ENCODE measurements at places on chromosomes 12 and 14.

DNA sequence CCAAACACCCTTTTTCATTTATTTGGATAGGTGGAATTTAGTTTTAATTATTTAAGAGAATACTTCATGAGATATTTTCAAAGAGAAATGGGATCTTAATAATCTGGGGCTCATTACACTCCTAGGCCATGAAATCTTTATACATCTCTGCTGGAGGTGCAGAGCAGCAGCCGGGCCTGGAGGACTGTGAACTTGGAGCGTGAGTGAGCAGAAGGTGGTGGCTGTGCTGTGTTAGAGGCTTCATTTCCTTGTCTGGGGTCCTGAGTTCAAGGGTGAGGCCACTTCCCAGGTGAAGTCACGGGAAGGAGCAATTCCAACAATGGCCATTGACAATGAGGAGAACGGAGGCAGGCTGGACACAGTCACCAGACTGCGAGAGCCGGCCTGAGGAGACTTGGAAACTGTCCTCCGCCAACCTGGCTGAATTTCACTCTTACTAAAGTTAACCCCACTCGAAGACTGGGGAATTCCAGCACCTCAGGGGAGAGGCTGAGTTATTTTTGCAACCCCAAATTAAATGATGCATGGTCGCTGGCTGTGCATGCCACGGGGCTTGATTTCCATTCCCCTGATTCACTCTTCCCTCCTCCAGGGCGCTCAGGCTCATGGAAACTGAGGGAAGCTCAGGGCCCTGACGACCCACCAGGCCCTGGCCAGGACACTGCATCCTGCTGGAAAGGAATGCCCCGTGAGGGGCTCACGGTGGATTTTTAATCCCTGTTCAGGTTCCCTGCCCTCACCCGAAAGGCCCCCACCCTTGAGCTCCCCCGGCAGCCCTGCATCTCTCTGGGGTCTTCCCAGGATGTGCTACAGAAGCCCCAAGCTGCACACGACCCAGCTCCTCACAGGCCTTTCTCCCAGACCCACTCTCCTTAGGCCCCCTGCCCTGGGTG is 22.6 kb upstream of the TRAF3 start:
- H3K27me3 ChIP-seq: no peaks in the 10 kb centered on the region
- H3K4me1 ChIP-seq: no peaks in the 10 kb centered on the region
- H3K27ac ChIP-seq: no peak overlapping the region

GRCh38 chr14:105476097-105476830 is 1.6 kb downstream of the CRIP2 start:
- no peaks in the 10 kb centered on the region for H3K27me3 ChIP-seq
- no peak overlapping the region for H3K27ac ChIP-seq
- no peak for DNase-seq
- no peak overlapping the region for H3K4me3 ChIP-seq
- no peaks in the 10 kb centered on the region for H3K36me3 ChIP-seq

GRCh38 chr12:11947213-11947612 is 123.5 kb upstream of the BCL2L14 start:
- no peak for DNase-seq
- no peak overlapping the region for H3K4me3 ChIP-seq
- H3K27me3 ChIP-seq: no peaks in the 10 kb centered on the region
- no peaks in the 10 kb centered on the region for H3K36me3 ChIP-seq

DNA sequence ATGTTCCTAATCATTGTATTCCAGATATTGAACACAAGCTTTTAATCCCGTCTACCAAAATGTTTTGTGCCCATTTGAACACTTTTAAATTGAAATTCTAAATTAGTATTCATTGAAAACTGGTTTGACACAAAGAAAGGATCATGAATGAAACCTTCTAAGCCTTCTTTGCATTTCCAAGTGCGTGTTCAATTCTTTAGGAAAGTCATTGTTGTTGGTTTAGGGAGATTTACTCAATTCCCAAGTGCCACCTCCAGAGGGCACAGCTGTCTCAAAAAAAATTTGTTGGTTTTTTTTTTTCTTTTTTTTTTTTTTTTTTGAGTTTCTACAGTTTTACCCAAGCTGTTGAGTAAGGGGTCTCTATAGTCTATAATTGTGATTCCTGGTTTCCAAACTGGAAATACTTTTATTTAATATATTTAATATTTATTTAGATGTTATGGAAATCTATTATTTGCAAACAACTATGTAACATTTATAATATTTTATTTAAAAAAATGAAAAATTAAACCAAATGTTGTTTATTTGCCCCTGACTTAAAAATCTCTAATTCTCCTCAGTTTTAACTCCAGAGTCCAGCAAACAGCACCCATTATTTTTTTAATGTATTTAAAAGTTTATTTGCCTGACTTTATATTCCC is 79.9 kb downstream of the NEDD1 start:
- no peaks in the 10 kb centered on the region for H3K36me3 ChIP-seq
- no peak overlapping the region for H3K27ac ChIP-seq
- peaks cover 7% of the 10 kb centered on the region for H3K4me1 ChIP-seq
- DNase-seq: no peak
- H3K4me3 ChIP-seq: no peak overlapping the region

DNA sequence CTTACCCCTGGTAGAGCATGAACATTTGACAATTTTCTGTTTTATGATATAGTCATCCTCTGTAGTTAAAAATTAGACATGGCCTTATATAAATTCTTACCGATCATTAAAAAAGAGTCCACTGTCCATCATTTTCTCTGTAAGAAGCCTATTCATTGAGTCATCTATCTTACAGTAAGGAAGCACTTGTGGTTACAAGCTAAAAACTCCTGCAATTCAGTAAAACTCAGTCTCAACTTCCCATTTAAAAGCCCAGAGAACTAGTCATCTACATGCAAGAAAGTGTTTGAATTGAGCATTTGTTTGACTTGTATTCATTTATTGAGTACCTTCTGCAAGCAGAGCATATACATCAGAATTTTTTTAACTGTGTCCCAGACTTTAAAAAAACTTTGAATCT is 63.3 kb downstream of the GTF2A1 start:
- no peak overlapping the region for H3K27ac ChIP-seq
- H3K4me1 ChIP-seq: no peaks in the 10 kb centered on the region
- H3K27me3 ChIP-seq: no peaks in the 10 kb centered on the region
- no peaks in the 10 kb centered on the region for H3K36me3 ChIP-seq
- no peak overlapping the region for H3K4me3 ChIP-seq
- DNase-seq: no peak

- no peak overlapping the region for H3K4me3 ChIP-seq
- no peaks in the 10 kb centered on the region for H3K4me1 ChIP-seq
- H3K27ac ChIP-seq: no peak overlapping the region
- H3K36me3 ChIP-seq: no peaks in the 10 kb centered on the region
- H3K27me3 ChIP-seq: no peaks in the 10 kb centered on the region
Measured at GRCh38 chr12:5636907-5637306, 205.0 kb downstream of the NTF3 start.

DNA sequence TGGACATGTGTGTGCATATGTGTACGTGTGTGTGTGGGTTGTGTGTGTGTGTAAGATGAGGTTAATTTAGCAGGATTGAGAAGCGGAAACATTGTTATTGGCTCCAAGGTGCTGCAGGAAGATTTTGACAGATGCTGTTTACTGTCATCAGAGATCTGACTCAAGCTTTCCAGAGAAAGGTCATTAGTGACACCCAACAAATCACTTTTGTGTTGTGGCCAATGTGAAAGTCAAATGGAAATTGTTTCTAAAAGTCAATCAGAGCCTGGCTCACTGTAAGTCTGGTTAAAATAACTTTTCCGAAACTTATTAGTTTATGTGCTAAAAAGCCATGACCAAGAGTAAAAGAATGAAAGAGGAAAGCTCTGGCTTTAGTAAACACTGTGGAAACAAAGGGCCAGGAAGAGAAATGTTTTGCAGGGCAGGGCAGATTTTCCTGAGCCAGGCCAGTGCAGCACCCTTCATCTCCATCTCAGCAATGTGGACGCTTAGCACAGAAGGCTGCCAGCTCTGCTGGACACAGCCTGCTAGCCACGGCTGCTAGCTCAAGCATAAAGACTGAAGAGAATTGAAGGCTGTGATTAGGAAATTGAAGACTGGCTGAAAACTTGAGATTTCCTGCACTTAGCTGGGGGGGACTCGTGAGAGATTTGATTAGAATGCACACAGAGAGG is 235.8 kb downstream of the NEDD1 start:
- H3K4me1 ChIP-seq: no peaks in the 10 kb centered on the region
- no peaks in the 10 kb centered on the region for H3K36me3 ChIP-seq
- H3K27me3 ChIP-seq: peaks cover 4% of the 10 kb centered on the region
- no peak for DNase-seq
